ENCODE measurements at places on chromosomes 6 and 20.
A peak's percentile ranks its signal among the peaks of the same experiment; 100 is the strongest.

- no peak for DNase-seq
Measured at GRCh38 chr6:45472382-45472781, 94.6 kb upstream of the SUPT3H start.

GRCh38 chr20:58192567-58192966 lies 35.9 kb downstream of the ANKRD60 start:
- peak; percentile 60 for DNase-seq

- DNase-seq, result no peak
Measured at GRCh38 chr6:39590871-39591393, 134.3 kb downstream of the KIF6 start.

DNA sequence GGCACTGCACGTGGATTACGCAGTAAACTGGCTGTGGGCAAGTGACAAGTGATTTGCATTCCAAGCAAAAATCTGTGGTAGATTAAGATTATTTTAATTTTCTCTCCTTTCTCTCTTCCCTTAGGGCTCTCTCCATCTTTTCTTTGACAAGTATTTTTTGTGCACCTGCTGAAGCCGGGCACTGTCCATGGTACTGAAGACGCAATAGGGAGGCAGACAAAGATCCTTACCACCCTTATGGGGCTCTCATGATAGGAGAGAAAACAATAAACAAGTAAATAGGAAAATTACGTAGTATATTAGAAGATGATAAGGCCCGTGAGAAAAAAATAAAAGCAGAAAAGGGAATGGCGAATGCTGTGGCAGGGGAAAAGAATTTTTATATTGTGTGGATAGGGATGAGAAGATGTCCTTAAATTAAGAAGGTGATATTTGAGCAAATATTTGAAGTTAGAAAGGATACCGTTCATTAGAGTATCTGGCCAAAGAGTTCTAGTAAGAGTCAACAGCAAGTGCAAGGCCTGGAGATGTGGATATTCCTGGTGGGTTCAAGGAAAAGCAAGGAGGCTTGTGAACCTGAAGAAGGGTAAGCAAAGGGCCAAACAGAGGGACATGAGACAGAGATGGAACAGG lies 146.0 kb downstream of the LAMP5 start:
- DNase-seq, result no peak

- no peak for DNase-seq
Measured at GRCh38 chr6:128394167-128394566, 126.2 kb downstream of the PTPRK start.

All from GM10248 (cell line).